ENCODE measurements at places on chromosomes 13 and 19.
A peak's percentile ranks its signal among the peaks of the same experiment; 100 is the strongest.

DNA sequence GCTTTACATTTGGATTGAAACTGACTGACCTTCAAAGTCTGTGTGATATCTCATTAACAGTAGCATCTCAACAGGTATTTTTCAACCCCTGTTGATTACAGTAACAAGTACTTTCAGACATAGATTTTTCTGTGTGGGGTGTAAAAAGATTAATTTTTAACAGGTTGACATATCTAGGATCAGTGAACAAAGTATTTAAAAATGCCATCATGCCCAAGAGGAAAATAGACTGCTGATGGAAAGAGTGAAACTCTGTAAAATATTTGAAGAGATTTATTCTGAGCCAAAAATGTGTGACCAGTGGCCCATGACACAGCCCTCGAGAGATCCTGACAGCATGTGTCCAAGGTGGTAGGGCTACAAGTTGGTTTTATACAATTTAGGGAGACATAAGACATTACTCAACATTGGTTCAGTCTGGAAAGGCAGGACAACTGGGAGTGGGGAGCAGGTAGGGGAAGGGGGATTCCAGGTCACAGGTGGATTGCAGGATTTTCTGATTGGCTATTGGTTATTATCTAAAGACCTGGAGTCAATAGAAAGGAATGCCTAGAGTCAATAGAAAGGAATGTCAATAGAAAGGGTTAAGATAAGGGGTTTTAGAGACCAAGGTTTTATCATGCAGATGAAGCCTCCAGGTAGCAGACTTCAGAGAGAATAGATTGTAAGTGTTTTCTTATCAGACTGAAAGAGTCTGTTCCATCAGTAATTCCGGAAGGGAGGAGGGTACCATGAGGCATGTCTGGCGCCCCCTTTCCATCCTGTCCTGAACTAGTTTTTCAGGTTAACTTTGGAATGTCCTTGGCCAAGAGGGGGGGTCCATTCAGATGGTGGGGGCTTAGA is 29.1 kb downstream of the TNFRSF19 start:
- no peak overlapping the region for H3K4me3 ChIP-seq
- H3K4me1 ChIP-seq = no peaks in the 10 kb centered on the region
- DNase-seq = no peak
- H3K27me3 ChIP-seq = no peaks in the 10 kb centered on the region

DNA sequence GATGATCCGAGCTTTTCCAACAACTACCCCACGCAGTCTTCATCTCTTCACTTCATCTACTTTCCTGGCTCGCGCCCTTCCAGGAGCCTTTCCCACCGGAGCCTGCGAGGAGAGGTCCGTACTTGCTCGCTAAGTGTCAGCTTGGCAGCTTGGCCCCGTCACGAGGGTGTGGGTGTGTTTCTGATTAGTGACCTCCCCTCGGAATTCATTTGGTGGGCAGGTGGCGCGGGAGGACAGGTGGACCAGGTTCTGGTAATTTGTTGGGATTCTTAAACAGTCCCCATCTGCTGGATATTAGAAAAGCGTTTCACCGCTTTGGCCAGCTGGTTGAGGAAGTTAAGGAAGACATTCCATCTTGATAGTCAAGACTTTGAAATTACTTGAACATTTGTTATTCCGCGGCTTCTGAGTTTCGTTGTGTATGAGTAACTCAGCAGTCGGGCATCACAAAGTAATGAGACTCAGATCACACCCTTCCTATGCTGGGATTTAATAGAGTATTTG is 515 bp downstream of the UFM1 start:
- DNase-seq = no peak
- peaks cover 13% of the 10 kb centered on the region for H3K4me1 ChIP-seq
- H3K27me3 ChIP-seq = no peaks in the 10 kb centered on the region
- peaks cover 5% of the 10 kb centered on the region for H3K36me3 ChIP-seq

GRCh38 chr19:8057545-8058270 is 5.1 kb downstream of the CCL25 start:
- no peak overlapping the region for H3K27ac ChIP-seq
- no peaks in the 10 kb centered on the region for H3K36me3 ChIP-seq
- H3K27me3 ChIP-seq = no peaks in the 10 kb centered on the region
- no peak overlapping the region for H3K4me3 ChIP-seq

GRCh38 chr19:3985643-3986259 is 488 bp upstream of the EEF2 start:
- peak overlapping the region; percentile 96 for H3K27ac ChIP-seq
- peak overlapping the region; percentile 89 for H3K4me3 ChIP-seq
- DNase-seq = no peak
- H3K36me3 ChIP-seq = peaks cover 36% of the 10 kb centered on the region
- peaks cover 43% of the 10 kb centered on the region for H3K4me1 ChIP-seq
- no peaks in the 10 kb centered on the region for H3K27me3 ChIP-seq

DNA sequence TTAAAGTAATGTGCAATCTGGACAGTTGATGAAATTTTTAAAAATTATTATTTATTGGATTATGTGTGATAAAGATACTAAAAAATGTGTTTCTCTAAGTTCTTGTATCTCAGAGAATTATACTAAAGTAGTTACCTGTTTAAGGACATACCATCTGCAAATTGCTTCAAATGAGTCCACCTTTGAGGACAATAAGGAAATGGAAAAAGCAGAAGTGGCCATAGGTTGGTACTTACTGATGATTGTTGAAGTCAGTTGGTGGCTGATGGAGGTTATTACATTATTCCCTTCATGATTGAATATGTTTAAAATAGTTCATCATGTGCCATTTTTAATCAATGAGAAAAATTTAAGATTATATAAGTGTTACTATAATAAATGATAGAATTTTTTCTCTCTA is 367.0 kb downstream of the MYO16 start:
- no peak for DNase-seq
- no peak overlapping the region for H3K4me3 ChIP-seq
- no peaks in the 10 kb centered on the region for H3K27me3 ChIP-seq
- no peaks in the 10 kb centered on the region for H3K4me1 ChIP-seq
- H3K36me3 ChIP-seq = no peaks in the 10 kb centered on the region

GRCh38 chr19:34972163-34972705 is 8.2 kb upstream of the ZNF792 start:
- no peak for DNase-seq
- H3K27ac ChIP-seq = no peak overlapping the region
- H3K4me1 ChIP-seq = peaks cover 4% of the 10 kb centered on the region
- H3K4me3 ChIP-seq = no peak overlapping the region
- H3K27me3 ChIP-seq = no peaks in the 10 kb centered on the region
- no peaks in the 10 kb centered on the region for H3K36me3 ChIP-seq

GRCh38 chr19:51365211-51365964 is 800 bp downstream of the ETFB start:
- H3K4me3 ChIP-seq = peak overlapping the region; percentile 80
- peaks cover 29% of the 10 kb centered on the region for H3K4me1 ChIP-seq
- H3K27me3 ChIP-seq = no peaks in the 10 kb centered on the region
- DNase-seq = no peak

GRCh38 chr13:107211073-107211472 is 643.1 kb upstream of the ARGLU1 start:
- no peaks in the 10 kb centered on the region for H3K36me3 ChIP-seq
- no peaks in the 10 kb centered on the region for H3K4me1 ChIP-seq
- no peak overlapping the region for H3K27ac ChIP-seq
- H3K27me3 ChIP-seq = no peaks in the 10 kb centered on the region
- H3K4me3 ChIP-seq = no peak overlapping the region

- DNase-seq = no peak
- no peaks in the 10 kb centered on the region for H3K36me3 ChIP-seq
- H3K4me3 ChIP-seq = peak overlapping the region; percentile 37
- no peaks in the 10 kb centered on the region for H3K4me1 ChIP-seq
These were observed 10.3 kb upstream of the SLC7A10 start for GRCh38 chr19:33235996-33236350.

GRCh38 chr19:6150289-6150688 is 14.8 kb downstream of the ACSBG2 start:
- H3K27ac ChIP-seq = no peak overlapping the region
- H3K27me3 ChIP-seq = no peaks in the 10 kb centered on the region
- H3K4me1 ChIP-seq = no peaks in the 10 kb centered on the region
- no peak for DNase-seq
- no peak overlapping the region for H3K4me3 ChIP-seq

Data from esophagus squamous epithelium (tissue), 5 donors.